Astrocyte of the spinal cord (primary cell): ENCODE measurements at places on chromosomes 3 and 15.

DNA sequence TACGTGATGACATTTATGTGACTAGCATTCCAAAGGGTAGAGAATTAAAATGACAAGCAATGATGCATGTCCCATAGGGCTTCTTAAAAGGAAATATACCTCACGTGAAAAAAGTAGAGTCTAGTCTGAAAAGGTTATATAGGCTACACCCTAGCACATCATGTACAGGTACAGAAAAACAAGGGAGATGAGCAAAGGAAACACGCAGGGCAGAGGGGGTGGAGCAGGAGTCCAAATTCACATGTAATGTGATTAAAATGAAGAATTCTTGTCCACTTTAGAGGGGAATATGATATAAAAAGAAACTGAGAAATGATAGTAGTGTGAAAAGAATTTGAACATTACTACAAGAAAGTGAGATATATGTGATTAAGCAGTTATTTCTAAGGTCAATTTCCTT, 59.4 kb downstream of the HACD2 start:
- DNase-seq: no peak

GRCh38 chr3:38558864-38559263, 62.7 kb downstream of the EXOG start:
- no peak for DNase-seq

DNA sequence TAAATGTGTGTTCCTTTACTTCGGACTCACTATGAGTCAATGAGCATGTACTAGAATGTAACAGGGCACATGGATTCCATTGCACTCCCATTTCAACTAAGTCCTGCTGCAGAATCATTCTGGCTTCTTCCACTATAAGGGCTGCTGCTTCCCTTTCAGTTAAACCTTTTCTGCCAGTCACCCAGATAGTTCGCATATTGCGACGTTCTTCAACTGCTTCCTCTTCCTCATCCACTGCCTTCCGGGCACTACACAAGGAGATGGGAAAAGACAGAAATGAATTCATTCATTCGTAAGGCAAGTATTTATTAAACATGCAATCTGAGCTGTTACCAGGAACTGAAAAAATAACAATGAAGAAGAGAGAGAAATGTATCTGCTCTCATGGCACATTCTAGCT, 55.6 kb downstream of the POLQ start:
- DNase-seq: no peak

DNA sequence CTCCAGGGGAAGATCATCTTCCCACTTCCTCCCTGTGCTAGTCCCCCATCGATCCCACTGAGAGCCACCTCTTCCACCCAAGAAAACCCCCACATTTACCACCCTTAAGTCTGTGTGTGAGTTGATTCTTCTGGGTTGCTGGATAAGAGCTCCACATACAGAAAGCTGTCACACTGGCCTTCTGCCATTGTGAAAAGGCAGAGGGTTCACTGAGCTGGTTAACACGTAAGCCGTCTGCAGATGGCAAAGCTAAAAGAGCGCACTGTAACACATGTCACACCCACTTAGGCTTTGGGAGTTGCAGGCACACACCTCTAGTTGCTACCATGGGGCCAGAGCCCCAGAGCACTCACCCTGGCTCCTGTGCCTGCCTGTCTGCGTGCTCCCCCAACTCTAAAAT, 309.8 kb upstream of the LRRC3B start:
- no peak for DNase-seq

GRCh38 chr3:44926172-44926571, 49.8 kb downstream of the ZDHHC3 start:
- no peak for DNase-seq

DNA sequence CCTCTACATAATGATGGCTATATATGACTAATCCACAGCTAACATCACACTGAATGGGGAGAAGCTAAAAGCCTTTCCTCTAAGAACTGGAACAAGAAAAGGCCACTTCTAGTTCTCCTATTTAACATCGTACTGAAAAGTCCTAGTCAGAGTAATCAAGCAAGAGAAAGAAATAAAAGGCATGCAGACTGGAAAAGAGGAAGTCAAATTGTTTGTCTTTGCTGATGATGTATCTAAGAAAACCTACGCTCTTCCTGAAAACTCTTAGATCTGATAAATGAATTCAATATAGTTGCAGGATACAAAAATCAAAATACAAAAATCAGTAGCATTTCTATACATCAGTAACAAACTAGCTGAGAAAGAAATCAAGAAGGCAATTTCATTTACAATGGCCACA, 116.9 kb downstream of the TP63 start:
- DNase-seq: no peak

DNA sequence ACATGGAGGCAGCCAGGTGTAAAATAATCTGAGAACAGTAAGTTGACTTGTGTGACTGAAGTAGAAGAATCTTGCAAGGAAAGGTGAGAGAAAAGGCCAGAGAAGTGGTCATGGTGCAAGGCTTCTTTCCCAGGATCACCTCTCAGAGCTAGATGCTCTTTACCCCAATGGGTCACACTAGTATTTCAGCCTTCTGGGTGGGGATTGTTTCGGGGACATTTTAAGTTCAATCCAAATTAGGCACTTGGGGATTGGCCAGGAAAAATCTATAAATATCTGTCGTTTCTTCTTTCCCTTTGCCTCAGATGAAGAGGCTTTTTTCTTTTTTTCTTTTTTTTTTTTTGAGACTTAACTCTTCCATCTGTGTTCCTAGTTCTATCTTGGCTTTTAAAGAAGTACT, 188.0 kb downstream of the KLHL25 start:
- DNase-seq: no peak

DNA sequence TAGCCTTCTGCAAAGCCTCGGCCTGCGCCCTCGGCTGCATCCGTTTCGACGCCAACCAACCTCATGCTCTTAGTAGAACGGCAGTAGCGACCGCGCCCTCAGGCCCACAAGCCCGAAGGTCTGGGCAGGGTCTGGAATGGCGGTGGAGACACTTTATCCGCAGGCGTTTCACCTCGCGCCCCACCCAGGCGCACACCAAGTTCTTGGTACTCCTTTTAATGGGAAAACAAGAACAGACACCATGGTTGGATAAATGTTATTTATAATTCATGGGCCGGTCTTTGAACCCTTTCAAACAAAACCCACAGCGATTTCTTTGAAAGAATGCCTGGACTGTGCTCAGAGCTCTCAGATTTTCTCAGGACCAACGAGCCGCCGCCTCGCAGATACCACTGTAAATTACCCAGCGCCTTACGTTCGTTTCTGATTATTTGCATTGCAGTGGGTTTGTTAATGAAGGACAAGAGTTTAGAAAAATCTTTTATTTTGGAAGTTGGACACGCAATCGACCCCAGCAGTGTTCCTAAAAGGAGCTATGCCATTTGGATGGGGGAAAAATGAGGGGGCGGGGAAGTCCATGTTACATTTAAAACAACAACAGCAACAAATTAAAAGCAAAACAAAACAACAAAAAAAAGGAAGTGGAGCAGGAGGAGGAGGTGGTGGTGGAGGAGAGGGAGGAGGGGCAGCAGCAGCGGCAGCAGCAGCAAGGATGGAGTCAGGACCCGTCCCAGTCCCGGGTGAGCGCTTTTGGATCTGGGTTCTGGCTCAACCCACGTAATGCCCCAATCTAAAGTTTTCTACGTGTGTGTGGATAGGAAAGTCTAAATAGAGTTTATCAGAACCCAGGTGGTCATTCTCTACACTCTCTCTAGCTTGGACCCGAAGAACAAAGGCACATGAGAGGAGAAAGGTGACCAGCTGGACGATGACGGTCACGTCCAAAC, 993 bp upstream of the ISL2 start:
- no peak for DNase-seq

DNA sequence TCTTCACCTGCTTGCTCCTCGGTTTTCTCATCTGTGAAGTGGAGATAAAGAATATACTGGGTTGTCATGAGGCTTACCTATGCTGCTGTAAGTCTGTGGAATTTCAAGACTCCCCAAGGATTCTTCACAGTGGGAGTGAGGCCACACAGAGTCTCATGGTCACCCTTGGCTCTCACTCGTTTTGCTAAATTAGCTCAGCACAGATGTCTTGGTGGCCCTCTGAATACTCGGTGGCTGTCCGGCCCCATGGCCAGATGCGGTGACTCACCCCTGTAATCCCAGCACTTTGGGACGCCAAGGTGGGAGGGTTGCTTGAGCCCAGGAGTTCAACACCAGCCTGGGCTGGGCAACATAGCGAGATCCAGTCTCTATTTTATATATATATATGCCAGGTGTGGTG, 5.0 kb upstream of the CHCHD6 start:
- no peak for DNase-seq

DNA sequence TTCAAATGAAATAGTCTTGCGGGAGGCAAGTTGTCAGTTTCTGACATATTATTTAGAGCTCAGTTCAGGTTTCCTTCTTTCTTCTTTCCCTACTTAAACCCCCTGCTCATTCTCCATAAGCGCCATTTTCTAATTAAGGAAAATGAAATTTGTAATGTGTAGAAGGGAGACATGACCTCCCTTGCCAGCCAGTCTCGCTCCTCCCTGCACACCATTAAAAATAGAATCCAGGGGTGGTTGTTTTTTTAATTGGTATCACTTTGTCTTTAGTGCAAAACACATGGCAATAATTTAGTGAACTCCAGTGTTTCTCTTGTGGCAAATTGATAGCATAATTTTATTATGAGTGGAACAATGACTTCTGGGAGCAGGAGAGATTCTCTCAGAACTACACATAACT, 160.1 kb downstream of the MEIS2 start:
- DNase-seq: no peak

- DNase-seq: no peak
Observed at GRCh38 chr15:28079313-28079969, 19.7 kb downstream of the OCA2 start.
